ENCODE measurements at places on chromosomes 12 and 14.

DNA sequence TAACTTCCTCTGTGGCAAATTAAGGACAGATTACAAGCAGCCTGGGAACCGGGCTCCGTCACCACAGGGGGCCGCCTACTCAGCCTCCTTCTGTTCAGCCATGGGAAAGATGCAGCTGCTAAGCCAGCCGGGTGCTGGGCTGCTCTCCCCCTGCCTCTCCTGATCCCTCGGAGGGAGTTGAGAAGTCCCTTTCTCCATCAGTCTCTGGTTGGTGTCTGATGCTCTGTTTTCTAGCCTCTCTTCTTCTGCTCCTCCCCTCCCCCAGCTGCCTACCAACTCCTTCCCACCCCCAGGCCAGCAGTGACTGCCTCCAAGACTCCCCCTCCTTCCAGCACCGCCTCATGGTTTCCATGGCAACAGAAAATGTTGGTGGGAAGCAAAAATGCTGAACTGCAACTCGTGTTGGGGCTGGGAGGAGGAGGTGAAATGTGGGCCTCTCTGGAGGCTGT is 486.7 kb downstream of the APAF1 start:
- DNase-seq, result no peak

- peak; percentile 62 for DNase-seq
Observed at GRCh38 chr12:88237954-88238353, 95.8 kb downstream of the TMTC3 start.

GRCh38 chr12:56900583-56900982 is 33.6 kb downstream of the SDR9C7 start:
- peak; percentile 92 for DNase-seq

GRCh38 chr12:109813810-109814416 is 19.3 kb downstream of the TRPV4 start:
- no peak for DNase-seq

GRCh38 chr12:104971306-104971705 is 13.2 kb upstream of the SLC41A2 start:
- DNase-seq, result no peak

DNA sequence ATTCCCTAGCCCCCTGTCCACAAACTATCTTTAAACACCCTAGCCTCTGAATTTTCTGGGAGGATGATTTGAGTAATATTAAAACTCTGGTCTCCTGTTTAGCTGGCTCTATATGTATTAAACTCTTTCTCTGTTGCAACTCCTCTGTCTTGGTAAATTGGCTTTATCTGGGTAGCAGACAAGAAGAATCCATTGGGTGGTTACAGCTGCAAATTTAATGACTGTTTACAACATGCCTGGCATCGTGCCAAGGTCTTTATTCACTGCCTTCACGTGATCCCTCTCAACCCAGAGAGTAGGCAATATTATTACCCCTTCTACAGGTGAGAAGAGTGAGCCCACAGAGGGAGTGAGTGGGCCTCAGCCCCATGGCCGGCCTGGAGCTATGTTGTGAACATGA is 77.8 kb upstream of the MYL2 start:
- DNase-seq, result no peak

Data from keratinocyte (primary cell).